ENCODE measurements at places on chromosomes 12 and 14.

GRCh38 chr14:100022772-100023451 lies 42.3 kb upstream of the EVL start:
- no peak for DNase-seq

DNA sequence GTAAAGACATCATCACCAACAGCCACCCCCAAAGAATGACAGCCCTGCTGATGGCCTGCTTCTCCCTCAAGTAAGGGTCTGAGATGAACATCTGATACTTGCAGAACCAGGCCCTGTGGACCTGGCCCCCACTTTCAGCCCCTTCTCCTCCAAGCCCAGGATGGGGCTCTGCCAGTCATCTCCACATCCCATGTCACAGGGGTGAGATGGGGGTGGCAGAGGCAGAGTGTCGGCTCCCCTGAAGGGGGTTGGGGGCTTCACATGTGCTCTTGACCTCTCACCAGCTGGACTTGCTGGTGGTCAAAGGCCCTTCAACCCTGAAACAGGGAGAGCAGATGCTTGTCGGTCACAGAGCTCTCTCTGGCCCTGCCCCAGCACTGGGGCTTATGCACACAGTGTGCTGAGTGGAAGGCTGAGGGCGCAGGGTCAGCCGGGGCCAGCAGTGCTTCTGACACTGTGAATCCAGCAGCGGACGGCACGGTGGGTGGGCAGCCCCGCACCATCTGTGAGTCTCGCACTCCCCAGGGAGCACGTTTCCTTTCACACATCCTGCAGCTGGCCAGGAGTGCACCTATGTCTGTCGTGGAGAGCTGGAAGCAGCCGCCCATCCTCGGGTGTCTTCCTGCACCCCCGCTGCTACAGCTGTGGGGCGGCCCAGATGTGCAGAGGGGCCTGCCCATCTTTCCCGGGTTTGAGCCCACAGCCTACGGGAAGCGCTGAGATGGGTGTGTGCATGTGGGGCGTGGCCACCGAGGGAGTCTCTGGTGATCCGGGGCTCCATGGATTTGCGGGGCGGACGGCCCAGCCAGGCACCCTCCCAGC lies 94.3 kb downstream of the ADGRD1 start:
- DNase-seq, result no peak

DNA sequence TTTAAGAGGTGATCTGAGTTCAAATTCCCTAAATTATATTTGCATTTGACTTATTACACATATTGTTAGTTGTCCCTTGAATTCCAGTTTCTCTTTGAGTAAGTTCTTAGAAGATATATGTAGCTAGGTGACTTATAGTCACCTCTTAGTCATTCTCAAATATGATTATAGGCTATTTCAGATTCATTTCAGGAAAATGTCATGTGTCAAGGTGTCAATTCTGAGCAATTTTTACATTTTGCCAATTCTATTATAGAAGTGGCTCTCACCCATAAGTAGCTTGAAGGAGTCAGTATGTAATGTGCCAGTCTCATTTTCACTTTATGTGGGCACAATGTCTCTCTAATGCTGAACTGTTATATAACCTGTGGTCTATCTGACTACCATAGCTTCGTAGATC lies 623.4 kb downstream of the DIO2 start:
- DNase-seq, result no peak

DNA sequence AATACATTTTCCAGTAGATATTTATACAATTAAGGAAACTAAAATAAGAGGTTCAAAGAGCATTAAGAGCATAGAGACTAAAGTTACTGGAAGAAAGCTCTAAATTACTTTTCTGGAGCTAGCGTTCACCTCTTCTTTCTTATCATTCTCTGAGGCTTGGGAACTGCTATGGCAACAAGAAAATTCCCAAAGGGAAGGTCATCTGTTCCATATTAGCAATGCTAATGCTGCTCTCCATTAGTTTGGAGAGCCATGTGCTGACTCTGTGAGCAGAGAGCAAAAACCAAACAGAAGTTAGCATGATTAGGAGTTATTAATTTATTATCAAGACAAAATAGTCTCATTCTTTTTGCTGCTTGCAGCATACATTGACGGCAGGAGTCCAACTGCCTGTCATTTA lies 143.1 kb upstream of the SLC16A7 start:
- no peak for DNase-seq

DNA sequence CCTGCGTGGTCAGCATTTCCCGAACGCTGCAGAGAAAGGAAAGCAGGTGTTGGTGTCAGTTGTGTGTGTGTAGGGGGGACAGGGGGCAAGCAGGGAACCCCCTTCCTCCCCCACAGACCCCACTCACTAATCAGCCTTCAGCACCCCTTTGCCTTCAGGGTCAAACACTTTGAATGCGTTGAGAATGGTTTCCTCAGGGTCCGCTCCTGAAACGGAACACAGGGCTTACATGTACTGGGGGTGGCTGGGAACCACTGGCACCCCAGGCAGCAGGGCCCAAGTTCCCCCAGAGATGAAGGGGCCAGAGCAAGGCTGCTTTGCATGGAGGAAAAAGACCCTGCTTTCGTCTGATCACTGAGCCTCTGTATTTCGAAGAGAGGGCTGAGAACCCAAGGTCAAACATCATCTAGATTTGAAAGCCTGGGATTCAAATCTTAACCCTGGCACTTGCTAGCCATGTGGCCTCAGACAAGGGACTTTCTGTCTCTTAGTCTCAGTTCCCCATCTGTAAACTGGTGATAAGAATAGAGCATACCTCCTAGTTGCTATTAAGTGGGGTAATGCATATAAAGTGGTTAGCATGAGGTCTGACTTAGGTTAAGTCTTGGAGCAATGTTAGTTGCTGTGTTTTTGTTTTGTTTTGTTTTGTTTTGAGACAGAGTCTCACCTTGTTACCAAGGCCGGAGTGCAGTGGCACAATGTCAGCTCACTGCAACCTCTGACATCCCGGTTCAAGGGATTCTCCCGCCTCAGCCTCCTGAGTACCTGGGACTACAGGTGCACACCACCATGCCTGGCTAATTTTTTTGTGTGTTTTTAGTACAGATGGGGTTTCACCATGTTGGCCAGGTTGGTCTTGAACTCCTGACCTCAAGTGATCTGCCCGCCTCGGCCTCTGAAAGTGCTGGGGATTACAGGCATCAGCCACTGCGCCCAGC lies 7.0 kb downstream of the MYL2 start:
- no peak for DNase-seq

- DNase-seq, result no peak
Measured at GRCh38 chr12:78802593-78802992, 62.0 kb upstream of the SYT1 start.

GRCh38 chr12:49060237-49061156 lies at the start of gene KMT2D:
KMT2D (minus strand) TSS chr12:49060794; CDS start chr12:49055324, 5,470 bp downstream.
- DNase-seq, result peak; percentile 94

DNA sequence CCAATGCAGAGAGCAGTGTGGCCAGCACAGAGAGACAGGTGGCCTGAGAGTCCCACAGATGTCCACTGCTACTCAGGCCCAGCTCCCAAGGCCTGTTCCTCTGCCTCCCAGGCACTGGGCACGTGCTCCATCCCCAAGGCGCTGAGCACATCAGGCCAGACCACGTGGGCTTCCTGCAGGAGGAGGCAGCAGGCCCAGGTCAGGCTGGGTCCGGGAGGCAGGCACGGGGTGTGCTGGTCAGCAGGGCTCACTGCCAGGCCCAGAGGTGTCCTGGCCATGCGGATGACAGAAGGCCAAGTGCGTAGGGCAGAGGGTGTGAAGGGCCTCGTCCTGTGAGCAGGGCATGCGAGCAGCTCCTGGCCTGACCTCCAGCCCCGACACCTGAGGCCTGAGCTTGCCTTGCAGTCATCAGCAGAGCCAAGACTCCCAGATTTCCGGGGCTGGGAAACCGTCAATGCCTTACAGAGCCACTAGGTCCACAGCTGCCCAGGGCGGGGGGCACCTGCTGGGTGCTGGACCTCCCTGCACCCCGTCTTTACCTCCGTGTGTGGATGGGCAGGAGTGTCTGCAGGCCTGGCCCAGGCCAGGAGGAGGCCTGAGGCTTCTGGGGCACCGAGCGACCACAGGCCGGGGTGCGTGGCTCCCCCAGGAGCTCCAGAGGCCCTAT lies 14.9 kb downstream of the TRMT61A start:
- no peak for DNase-seq

- peak; percentile 38 for DNase-seq
Measured at GRCh38 chr12:108630481-108631207, 3.0 kb downstream of the SELPLG start.

GRCh38 chr12:6764011-6764828 lies 1.9 kb upstream of the PTMS start:
- peak; percentile 73 for DNase-seq

- DNase-seq, result no peak
Measured at GRCh38 chr12:124757329-124757728, 106.3 kb downstream of the SCARB1 start.

DNA sequence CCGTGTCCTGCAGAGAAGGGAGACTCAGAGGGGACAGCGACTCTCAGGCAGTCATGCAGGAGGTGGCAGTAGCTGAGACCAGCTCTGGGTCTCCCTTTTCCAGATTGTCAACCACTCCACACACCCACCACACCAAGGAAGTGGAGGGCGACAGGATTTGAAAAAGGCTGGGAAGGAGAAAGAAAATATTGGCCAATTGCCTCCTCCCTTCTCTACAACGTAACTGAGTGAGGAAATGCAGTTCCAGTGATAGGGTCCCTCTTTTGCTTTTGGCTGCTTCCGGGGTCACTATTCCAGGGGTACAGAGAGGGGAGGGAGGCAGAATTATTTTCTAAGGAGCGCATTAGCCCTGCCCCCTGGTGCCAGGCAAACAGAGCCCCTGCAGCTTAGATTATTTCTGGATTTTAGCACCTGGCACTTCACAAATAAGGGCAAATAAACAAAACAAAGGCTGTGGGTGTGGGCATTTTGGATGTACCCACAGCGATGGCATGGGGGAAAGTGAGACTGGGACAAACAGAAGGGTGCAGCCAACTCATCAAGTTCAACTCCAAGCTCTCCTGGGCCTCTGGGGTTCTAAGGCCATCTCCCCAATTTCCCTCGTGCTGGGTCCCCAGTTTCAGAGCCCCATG lies 20.4 kb downstream of the ASB2 start:
- DNase-seq, result no peak

GRCh38 chr12:68113644-68114043 lies 45.9 kb downstream of the IFNG start:
- peak; percentile 70 for DNase-seq

DNA sequence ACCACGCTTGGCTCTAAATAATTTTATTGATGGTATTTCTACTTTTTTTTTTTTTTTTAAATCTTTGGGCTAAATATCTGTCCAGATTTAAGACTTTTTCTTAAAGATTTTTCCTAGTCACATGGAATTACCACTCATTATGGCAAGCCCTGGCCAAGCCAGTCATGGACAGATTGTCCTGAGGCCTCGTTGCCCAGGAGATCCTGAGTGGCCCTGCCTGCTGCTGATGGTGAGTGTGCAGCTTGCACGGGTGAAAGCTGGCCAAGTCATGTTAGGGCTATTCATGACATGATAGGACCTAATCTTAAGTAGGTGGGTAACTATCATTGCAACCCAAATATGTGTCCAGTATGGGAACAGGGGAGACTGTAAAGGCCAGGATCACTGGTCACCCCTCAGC lies 27.8 kb downstream of the GUCY2C start:
- DNase-seq, result no peak

All from activated CD4-positive, alpha-beta T cell treated with anti-CD3 and anti-CD28 coated beads for 48 hours (primary cell).